Kidney (tissue), 22 donors: ENCODE measurements at places on chromosomes 6 and 20.

DNA sequence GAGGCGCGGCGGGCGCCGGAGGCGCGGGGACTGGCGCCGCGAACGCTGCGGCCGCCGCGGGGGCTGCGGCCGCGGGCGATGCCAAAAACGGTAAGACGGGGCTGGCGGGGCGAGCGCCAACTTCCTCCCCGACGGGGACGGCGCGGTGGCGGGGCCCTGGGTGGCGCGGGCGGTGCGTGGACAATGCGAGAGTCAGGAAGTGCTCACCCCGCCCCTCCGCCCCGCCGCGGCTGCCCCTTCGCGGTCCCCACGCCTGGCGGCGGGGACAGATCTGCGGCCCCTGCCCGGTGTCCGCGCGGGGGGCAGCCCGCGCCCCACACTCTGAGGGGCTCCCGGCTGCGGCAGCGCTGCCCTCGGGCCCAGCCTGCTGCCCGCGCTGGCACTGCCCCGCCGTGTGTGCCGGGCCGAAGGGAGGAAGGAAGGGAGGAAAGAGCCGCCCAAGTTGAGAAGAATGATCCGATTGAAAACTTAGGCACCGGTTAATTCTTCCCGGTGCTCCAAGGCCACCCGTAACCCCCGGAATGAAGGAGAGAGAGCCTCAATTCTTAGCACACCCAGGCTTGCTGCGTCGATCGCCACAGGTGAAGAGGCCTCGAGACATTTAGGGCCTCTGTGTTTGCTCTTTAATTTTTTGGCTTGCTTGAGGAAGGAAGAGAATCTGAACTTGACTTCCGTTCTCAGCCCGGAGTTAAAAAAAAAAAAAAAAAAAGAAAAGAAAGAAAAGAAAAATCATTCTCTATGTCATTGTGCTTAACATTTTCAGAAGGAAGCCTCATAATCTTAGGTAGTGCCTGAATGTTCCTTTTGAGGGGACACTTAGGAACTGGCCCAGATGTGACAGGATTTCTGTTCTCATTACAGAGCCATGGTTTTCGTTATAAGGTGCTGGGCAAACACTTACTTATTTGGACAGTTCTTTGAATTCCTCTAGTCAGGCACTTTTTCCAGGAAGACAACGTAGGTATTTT lies 982 bp downstream of the HECA start:
- DNase-seq, result peak; percentile 45

GRCh38 chr6:7155871-7156579 lies 48.3 kb downstream of the RREB1 start:
- no peak for DNase-seq

- no peak for DNase-seq
Measured at GRCh38 chr6:144535630-144536029, 250.5 kb downstream of the UTRN start.

DNA sequence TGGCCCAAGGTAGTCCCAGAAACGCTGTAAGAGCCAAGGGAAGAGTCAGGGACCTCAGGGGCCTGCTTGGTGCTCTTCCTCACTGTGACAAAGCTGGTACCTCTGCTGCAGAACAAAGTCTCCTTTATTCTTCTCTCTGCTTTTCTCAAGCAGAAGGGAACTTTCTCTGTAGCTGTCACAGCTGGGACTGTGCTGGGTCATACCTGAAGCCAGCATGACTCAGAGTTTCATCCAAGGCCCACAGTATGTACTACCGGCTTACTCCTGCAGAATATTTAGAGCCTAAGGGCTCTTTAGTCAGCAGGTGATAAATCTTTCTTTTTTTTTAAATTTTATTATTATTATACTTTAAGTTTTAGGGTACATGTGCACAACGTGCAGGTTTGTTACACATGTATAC lies 183.2 kb downstream of the TINAG start:
- no peak for DNase-seq

- DNase-seq, result no peak
Measured at GRCh38 chr6:4774715-4775493, 1.3 kb upstream of the CDYL start.

GRCh38 chr20:1301031-1301529 lies 27.9 kb downstream of the SDCBP2 start:
- peak; percentile 21 for DNase-seq
